ENCODE measurements at places on chromosomes 2 and 18.
A peak's percentile ranks its signal among the peaks of the same experiment; 100 is the strongest.

- no peak for DNase-seq
These were observed 164.6 kb downstream of the EIPR1 start for GRCh38 chr2:3212984-3213383.

GRCh38 chr2:226310146-226310545 lies 489.5 kb downstream of the IRS1 start:
- DNase-seq: no peak

GRCh38 chr2:11303290-11304013 lies 41.0 kb downstream of the ROCK2 start:
- DNase-seq: no peak

DNA sequence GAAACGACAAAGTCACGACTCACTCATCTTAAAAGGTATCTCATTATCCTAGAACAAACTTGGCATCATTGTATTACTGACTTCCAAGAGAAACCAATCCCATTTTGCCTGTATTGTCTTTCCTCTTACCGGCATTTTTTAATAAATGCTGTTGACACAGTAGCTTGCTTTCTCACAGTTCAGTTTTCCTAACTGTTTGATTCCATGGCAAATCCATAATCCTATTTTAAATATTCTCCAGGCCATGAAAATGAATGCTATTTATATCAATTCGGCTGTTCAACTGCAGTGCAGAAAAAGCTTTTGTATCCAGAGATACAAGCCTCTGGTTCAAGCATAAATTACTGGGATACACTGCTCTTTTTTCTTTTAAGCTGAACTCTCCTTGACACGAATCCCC lies 1241.9 kb downstream of the DPP10 start:
- no peak for DNase-seq

GRCh38 chr2:64142741-64143168 lies 1.5 kb downstream of the PELI1 start:
- DNase-seq: no peak

GRCh38 chr2:163505281-163505680 lies 230.5 kb downstream of the FIGN start:
- DNase-seq: no peak

DNA sequence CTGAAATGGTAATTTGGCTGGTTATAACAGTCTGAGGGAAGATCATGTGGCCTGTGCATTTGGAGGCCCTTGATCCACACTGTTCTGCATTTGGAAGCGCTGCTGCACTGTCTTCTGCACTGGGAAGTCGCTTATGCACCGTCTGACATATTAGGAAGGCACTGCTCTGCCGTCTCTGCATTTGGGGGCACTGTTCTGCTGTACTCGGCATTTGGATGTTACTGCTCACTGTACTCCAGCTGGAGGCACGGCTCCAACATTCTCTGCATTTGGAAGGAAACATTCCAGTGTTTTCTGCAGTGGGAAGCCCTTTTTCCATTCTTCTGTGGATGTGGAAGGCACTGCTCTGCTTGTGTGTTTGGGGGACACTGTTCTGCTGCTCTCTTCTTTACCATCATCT lies 9.6 kb upstream of the PROM2 start:
- no peak for DNase-seq

DNA sequence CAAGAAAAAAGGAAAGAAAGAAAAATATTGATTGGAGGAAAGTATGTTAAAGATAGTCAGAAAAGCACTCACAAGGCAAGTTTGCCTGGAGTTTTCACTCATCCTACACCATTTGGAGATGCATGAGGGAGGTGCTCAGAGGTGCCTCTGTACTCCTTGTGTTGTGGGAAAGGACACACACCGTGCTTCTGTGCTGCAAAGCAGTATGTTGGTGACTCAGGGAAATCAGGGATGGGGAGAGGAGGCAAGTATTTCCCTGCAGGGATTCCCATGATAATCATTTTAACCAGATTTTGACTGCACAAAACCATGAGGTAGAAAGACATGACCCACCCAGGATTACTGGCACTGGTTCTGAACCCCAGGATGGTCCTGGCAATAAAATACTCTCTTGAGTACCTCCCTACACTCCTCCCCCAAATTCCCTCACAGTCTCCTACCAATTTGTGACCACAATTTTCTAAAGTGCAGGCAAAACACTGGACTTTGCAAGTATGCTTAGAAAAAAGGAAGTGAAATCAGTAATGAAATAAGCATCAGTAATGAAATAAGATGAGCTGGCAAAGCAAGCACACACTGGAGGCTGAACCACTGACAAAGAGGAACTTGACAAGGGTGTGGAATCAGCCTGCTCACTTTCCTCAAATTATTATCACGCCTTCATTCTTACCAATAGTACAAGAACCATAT lies 155.5 kb upstream of the ACVR2A start:
- no peak for DNase-seq

DNA sequence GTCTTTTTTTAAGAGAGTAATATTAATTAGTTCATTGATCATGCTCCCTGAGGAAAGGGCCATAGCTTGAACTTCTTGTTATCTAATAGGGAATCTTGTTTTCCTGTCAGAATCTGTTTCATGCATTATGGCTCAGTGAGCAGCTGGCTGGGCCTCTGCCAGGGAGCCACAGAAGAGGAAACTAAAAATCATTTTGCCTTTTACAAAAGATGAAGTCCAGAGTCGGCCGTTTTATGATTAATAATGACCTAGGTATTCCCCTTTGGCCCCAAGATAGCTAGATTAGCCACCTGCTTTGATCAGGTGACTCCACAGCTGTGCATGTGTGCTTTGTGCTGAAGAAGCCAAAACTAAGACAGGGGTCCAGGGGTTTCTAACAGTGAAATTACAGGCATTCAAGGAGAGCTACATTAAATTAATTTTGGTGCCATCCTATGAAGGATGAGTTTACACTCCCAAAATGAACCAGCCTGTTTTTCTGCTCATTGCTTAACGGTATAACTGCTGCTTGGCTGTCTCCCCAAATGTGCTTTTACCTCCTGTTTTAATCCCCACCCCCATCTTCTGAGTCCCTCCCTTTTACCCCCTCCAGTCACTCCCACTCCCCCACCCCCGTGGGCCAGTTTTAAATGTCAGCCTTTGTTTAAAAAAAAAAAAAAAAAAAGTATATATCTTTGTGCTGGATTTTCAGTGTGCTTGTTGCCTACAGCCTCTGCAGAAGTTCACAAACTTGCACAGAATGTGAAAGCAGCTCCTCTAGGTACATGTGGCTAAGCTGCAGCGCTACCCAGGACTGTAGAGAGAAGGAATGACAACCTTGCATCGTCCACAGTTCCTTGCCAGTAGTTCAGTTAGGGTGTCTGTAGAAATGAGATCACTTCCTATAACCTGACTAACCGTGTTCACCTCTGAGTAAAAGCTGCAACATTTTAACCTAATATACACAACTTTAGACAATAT lies 93.1 kb downstream of the CABLES1 start:
- DNase-seq: peak; percentile 9

DNA sequence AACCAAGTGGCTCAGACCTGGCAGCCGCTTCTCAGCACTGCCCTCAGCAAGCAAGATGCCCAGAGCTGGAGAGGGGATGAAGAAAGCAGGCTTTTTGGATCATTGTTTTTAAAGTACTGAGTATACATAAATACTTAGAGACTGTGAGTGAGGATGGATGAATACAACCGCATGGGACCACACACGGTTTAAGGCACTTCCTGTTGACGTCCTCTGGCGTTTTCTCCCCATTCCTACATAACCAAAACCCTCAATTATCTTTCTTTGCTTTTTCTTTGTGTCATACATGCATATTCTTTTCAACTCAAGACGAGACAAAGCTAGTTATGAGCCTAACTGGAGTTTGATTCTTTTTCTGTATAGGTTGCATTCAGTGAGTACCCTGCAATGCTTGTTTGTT lies 198.4 kb downstream of the GALR1 start:
- no peak for DNase-seq

- DNase-seq: no peak
These were observed 1116.4 kb downstream of the SOCS6 start for GRCh38 chr18:71405169-71405809.

DNA sequence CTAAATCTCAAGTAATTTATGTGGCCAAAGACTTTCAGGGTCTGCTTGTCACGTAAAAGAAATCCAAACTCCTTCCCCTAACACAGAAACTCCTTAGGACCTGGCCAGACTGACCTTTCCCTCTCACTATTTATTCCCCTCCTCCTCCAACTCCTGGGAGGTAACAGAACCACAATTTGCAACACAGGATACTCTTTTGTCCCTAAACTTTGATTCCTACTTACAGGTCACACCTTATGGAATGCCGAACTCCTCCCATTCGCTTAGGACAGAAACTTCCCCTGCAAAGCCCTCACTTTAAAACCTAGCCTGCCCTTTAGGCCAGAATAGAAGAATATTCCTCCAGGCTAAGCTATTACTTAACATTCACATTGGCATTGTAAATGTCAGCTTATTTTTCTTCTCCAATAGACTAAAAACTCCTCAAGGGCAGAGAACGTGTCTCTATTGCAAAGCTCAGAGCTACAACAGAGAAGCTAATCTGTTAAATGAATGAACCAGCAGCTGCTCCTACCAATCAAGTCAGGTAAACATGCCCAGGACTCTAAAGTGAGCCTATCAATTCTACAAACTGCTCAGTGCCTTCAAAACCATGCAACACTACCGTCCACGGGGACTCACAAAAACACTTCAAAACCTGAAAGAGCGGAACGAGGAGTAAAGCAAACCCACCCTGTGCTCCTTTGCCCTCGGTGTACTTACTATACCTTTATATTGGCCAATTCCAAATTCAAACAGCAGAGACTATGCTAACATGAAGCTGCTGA lies 6.1 kb downstream of the INO80D start:
- DNase-seq: peak; percentile 3

DNA sequence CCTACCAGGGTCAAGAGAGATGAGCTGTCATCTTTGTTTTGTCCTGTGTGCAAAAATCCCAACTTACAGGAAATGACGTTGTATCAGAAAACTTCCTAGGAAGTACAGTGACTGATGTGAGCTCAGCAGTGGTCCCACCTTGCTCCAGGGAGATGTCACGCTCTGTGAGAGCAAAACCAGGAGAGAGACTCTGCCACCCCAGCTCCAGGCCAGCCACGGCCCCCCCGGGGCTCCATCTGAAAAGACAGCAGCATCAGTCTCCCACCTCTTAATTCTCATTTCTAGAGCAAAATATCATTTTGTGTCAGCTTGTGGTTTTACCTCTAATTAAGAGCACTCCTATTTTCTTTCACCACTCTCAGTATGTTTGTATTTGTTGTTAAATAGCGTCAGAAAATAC lies 57.5 kb downstream of the MYL12B start:
- DNase-seq: no peak

- DNase-seq: no peak
These were observed 25.3 kb downstream of the MARCO start for GRCh38 chr2:118967124-118967880.

DNA sequence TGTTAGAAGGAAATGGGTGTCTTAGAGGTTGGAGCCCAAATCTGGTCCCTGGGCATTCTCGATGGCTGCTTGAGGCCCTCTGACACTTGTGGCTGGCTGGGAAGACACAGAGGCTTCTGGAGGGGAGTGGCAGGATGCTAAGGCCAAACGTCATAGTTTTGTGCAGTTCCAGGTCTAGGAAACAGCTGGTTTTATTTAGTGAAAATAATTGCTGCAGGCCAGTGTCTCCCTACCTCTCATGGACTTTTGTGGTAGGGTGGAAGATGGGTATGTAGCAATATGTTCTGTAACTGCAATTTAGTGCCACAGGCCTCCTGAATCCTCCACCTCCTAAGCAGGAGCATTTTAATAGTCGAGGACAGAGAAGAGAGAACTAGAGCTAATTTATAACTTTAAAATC lies 32.2 kb upstream of the SPRED2 start:
- no peak for DNase-seq

DNA sequence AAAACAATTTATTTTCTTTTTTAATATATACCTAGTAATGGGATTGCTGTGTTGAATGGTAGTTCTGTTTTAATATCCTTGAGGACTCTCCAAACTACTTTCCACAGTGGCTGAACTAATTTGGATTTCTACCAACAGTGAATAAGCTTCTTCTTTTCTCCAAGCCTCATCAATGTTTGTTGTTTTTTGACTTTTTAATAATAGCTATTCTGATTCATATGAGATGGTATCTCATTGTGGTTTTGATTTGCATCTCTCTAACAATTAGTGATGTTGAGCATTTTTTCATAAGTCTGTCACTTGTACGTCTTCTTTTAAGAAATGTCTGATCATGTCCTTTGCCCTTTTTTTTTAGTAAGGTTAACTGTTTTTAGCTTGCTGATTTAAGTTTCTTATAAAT lies 863.3 kb downstream of the CNTNAP5 start:
- DNase-seq: no peak

GRCh38 chr18:23270986-23271680 lies 135.8 kb downstream of the CABLES1 start:
- DNase-seq: no peak

GRCh38 chr18:75090336-75090735 lies 118.6 kb downstream of the PTGR3 start:
- no peak for DNase-seq

- no peak for DNase-seq
These were observed 86.9 kb downstream of the MCFD2 start for GRCh38 chr2:46828491-46829230.

- no peak for DNase-seq
These were observed 71.8 kb upstream of the YWHAQ start for GRCh38 chr2:9702604-9703084.

DNA sequence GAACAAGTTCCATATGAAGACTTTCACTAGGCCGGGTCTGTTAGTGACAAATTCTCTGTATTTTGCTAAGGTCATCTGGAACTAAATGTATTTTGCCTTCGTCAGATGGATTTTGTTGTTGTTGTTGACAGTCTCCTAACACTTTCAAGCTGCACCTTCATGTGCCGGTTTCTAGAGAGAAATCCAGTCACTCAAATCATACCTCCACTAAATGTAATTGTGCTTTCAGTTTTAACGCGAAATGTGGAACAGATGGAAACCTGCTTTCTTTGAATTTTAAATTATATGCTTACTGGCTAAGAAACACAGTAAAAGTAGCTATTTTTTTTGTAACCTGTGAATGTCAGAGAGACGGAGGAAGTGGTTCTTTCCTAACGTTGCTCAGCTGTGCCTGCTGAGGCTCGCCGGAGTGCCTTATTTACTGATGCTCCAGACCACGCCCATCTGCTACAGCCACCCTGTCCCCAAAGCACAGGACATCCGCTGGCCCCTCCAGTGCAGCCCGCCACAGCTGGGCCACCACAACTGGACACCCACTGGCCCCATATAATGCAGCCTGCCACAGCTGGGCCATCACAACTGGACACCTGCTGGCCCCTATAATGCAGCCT lies 134.7 kb downstream of the PXDN start:
- no peak for DNase-seq

DNA sequence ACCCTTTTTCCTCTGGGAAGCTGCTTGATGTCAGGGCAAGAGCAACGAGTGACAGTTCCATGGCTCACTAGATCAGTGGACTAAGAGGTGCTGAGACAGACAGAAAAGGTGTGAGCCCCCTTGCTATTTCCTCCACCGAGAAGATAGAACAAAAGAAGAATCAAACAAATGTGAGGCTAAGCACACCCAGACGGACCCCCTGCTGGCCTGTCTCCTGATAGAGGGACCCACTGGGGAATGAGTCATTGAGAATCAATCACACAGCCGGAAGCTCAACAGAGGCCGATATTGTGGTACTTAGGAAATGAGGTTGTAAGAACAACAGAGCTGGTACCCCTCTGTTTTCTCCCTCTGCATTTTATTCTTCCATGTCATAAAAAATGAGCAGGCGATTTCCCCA lies 89.8 kb upstream of the TEX51 start:
- no peak for DNase-seq
